ENCODE measurements at places on chromosomes 13 and 19.
A peak's percentile ranks its signal among the peaks of the same experiment; 100 is the strongest.

- no peak for DNase-seq
Measured at GRCh38 chr13:43698009-43698408, 88.8 kb downstream of the ENOX1 start.

GRCh38 chr13:19864024-19864745 lies 736 bp upstream of the ZMYM5 start:
- peak; percentile 71 for DNase-seq

GRCh38 chr19:41478171-41478570 lies 35.2 kb downstream of the ERICH4 start:
- DNase-seq: no peak

- no peak for DNase-seq
Measured at GRCh38 chr19:13952931-13953531, 722 bp downstream of the DCAF15 start.

- no peak for DNase-seq
Measured at GRCh38 chr19:13228561-13228960, 78.3 kb downstream of the IER2 start.
